MM.1S (cell line): ENCODE measurements at places on chromosomes 11 and 22.
A peak's percentile ranks its signal among the peaks of the same experiment; 100 is the strongest.

- DNase-seq = no peak
These were observed 21.4 kb upstream of the TUB start for GRCh38 chr11:8059571-8060011.

DNA sequence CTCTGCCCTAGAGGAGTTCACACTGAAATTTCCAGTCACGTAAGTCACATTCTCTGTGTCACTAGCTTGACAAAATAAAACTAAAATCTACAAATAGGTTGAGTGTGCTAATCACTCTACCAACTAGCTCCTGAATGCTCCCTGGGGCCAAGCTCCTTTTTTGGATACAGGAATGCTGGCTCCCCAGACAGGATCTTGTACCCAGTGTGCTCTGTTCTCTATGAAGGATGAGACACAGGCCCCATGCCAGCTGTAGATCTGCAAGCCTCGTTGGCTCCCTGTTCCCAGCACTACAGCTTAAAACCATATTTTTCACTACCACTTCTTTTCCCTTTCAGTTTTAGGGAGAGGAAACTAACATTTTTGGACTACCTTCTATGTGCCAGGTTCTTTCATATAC lies 3.7 kb upstream of the IPO7 start:
- DNase-seq = no peak

- DNase-seq = no peak
These were observed 48.8 kb downstream of the SMCO4 start for GRCh38 chr11:93494357-93494756.

DNA sequence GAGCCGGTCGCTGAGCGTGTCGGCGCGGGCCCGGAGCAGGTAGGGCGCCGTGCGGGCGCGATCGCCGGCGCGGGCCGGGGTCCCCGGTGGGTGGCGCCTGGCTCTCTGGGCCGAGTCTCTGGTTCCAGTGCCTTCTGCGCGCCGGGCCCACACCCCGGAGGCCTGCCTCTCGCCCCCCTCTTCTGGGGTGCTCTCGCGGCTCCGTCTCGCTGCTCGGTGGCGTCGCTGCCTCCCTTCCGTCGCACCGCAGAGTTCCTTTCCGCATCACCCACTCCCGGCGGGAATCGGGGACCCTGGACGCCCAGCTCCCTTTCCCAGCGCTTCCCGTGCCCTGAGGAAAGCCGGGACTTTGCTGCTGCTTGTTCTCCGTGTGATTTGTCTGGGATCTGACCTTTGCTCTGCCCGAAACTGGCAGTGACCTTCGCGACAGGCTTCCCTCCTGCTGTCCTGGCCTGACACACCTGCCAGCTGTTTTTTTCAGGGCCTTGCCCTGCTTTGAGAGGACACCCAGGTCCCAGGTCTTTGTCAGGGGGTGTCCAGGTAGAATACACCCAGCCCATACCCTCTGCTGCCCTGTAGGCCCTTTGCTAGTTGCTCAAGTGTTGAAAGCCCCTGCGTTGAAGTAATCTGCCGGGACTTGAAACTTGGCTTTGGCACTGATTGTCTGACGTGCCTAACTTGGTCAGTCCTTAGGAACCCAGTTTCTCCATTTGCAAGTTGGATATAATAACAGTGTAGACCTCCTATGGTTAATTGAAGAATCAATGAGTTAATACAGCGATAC lies 711 bp downstream of the FDX1 start:
- peak; percentile 27 for DNase-seq

DNA sequence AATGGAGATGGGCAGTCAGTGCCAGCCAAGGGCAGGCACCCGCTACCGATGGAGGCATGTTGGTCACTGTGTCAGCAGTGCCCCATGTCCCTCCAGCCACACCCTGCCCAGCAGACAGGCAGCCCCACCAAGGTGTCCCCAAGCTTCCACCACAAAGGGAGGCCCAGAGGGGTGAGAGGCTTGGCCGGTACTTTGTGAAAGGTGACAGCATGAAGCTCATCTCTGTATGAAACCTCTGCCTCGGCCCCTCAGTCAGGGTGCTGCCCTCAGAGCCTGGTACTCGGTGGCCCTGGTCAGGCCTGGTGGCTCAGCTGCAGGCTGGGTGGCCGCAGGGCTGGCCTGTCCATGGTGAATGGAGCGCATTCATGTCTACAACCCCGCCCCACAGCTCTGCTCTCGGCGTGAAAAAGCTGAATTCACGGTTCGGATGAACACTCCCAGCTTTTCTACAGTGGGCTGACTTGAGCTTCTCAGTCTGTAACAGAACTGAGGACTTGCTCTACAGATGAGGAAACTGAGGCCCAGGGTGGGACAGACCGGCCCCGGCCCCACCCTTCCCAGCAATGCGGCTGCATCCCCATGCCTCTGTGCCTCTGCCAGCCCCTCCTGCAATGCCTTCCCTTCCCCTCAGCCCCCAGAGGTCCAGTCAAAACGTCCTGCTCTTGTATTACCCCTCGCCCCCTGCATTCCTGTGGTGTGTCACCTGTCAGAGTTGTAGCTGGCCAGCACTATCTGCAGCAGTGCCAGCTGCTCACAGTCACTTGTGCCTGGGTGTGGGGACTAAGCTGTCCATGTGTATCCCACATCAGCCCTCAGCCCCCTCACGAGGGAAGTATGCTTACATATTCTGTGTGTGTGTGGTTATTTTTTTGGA lies 27.7 kb downstream of the RSPH14 start:
- no peak for DNase-seq

GRCh38 chr22:46219636-46220035 lies 30.5 kb downstream of the CDPF1 start:
- peak; percentile 93 for DNase-seq

DNA sequence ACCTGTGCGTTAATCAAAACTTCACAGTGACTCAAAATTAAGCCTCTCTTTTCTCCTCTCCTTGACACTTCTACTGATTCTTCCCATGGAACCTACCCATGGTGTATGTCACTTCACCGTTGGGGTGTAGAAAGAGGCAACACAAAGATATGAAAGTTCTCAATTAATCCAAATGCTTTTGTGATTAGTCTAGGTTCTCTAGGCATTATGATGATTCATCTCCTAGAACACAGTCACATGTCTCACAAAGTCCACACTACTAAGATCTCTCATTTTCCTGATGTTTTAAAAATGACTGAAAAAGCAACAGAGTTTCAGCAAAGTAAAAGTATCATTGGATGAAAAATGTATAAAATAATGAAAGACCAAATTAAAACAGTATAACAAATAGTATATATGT lies 13.7 kb upstream of the SCGB2A2 start:
- DNase-seq = no peak

GRCh38 chr22:47231759-47232158 lies 469.3 kb downstream of the TBC1D22A start:
- DNase-seq = no peak

GRCh38 chr11:117826190-117826570 lies 1.6 kb upstream of the FXYD2 start:
- no peak for DNase-seq

DNA sequence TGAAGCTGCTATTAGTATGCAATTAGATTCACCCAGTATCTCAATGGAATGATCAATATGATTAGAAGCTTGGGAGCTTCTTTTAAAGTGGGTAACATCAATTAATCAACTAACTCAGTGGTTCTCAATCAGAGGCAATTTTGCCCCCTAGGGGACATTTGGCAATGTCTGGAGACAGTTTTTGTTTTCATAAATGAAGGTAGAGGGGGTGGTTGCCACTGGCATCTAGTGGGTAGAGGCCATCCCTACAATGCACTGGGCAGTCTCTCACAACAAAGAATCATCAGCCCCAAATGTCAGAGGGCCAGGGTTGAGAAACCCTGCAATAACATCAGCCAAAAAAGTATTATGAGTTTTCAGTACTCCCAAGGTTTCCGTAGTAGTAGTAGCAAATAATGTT lies 5.9 kb upstream of the AMOTL1 start:
- peak; percentile 24 for DNase-seq

DNA sequence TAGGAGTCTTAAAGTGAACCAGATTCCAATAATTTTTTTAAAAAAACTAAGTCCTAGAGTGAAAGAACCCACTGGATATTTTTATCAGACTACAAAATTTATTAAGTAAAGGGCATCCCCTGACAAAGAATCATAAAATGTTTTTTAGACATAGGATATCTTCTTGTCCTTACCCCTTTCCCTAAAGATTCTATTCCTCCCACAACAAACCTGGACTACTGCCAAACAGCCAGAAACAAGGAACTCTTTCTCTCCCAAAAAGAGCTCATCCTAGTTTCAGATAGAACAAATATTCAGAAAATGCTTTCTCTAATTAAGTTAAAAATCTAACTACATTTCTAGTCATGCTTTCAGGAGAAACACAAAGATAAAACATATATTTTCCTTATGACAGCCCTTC lies 327.1 kb downstream of the FAM181B start:
- no peak for DNase-seq

DNA sequence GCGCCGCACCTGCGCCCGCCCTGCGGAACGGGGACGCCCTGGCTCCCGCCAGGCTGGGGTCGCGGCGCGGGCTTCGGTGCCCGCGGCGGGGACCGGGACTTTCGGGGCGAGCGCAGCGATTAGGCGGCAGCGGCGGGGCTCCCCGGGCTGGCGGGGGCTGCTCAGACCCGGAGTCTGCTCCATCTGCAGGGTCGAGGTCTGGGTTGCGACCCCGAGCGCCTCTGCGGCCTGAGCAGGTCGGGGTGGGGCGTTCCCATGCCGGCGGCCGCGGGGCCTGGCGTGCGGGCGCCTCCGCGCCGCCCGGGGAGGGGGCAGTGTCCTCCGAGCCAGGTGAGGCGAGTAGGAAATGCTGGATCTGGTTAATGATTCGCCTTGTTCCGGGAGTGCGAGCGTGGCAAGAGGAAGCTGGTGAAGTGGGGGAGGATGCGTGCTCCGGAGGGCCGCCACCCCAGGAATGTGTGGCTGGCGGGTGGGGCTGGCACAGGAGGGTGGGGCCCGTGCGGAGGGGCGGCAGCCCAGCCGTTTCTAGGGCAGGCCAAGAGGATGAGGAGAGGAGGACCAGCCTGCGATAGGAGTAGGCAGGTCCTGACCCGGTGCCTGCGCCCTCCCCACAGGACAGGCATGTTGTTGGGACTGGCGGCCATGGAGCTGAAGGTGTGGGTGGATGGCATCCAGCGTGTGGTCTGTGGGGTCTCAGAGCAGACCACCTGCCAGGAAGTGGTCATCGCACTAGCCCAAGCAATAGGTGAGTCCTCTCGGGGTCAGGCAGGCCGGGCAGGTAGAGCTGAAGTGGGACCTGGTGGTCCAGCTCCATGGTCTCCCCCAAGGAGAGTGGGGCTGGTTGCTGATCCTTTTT lies 606 bp downstream of the RASSF7 start:
- peak; percentile 17 for DNase-seq

DNA sequence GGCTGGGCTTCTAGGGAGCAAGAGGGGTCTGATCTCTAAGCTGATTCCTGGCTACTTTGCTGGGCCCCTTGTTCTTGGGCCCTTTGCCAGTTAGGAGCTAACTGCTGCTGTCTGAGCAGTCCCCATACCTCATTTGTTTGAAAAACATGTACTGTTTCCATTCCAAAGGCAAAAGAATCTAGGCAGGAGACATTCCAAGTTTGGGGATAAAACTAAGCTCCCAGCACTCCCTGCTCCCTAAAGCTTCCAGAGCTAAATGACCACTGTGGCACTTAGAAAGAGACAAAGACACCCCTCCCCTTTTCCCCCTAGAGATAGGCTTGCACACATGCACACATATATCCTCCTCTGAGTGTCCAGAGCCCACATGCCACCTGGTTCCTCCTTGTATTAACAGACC lies 22.7 kb upstream of the RRM1 start:
- no peak for DNase-seq

DNA sequence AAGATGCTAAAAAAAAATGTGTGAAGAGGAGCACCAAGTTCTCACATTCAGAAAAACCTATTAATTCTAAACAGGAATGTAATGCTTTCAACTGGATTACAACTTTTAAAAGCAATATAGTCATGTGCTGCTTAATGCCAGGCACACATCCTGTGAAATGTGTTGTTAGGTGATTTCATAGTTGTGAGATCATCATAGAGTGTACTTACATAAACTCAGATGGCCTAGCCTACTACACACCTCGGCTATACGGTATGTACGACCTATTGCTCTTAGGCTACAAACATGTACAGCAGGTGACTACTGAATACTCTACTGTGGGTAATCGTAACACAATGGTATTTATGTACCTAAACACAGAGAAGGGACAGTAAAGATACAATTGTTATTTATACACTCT lies 142.3 kb downstream of the RBFOX2 start:
- no peak for DNase-seq

DNA sequence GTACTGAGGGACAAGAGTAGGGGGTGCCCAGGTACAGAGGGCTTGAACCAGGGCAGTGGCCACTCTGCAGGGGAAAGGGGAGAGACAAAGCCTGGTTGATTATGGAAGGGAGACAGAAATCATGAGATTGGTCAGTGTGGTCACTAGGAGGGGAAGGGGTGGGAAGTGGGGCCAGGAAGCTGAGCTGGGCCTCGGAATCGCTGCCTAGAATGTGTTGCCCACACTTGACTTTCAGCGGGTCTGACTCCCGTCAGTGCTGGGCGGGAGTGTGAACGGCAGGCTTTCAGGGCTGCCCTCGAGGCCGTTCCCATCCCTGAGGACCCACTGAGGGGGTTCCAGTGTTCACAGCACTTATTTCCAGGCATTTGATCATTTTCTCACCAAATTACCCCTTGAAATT lies 5.9 kb downstream of the DAGLA start:
- no peak for DNase-seq

DNA sequence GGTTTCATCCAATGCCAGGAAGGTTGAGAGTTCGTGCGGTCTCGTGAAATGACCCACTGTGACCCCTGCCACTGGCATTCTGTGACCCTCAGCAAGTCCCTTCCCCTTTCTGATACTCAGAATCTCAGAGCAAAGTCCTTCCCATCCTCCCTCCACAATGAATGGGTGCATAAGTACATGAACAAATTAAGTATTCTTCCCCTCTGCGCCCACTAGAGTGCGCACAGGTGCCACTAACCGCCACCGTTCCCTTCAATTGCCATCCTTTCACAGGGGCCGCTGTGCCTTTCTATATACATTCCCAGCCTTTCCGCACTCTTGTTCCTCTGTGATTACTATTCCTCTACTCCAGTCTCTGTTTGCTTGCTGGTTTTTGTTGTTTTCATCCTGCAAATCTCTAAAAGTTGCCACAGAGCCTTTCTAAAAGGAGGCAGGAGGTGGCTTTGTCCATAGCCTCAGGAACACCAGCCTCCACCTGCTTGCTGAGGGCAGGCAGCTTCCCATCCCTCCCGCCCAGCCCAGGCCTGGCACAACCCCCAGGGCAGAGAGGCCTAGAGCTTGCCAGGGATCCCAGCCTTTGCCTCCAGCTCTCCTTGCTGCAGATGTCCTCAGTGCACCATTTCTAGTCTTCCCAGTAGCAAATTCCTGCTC lies 6.7 kb upstream of the AP1B1 start:
- peak; percentile 71 for DNase-seq

DNA sequence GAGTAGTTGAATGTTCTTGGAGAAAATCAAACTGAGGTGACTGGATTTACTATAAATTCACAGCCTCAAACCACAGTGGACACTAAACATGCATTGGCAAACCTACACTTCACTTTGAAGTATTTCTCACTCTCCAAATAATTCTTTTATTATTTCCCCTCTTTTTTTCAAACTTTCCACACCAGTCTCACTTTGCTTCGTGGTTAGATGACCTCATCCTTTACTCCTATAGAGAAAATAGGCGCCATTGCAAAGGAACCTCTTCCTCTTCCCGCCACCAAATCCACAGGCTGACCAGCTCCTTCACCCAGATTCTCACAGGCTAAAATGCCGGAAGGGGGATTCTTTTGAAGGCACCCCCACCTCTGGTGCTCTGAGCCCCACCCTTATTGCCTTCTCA lies 33.4 kb downstream of the HTR3A start:
- DNase-seq = no peak
